Fibroblast of skin of left quadriceps (primary cell): ENCODE measurements at places on chromosomes 2 and 18.

DNA sequence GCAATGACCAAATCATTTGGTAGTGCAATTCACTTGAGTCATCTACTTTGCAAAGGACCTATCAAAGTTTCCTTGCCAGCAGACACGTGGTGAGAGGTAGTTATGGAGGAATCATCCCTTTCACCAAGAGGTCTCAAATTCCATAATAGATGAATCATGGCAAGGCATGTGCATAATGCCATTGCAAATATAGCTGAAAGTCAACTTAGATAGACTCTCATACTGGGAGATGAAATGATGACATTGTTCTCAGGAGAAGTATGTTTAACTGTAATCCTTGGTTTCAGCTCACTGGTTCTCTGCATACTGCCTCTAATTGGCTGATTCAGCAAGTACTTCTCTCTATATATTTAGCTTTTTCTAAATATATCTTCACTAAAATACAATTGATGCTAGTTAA, 57.2 kb downstream of the CALCRL start:
- peak; percentile 44 for DNase-seq

- DNase-seq = no peak
Observed at GRCh38 chr2:197244349-197244748, 66.2 kb downstream of the ANKRD44 start.

- peak; percentile 91 for DNase-seq
Observed at GRCh38 chr2:40434731-40435271, 17.1 kb downstream of the SLC8A1 start.

DNA sequence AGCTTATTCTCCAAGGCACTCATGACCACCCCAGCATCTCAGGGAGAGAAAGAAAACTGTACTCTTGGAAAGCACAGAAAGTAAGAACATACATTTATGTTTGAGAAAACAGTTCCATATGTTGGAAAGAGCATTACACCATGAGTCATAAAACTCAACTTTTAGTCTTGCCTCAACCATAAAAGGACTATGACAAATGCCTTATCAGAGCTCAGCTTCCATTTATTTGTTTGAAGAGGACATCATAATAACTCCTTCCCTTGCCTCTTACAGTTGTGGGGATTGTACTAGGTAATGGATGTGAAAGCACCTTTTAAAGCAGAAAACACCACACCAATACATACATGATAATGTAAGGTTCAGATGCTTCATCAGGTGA, 370.8 kb downstream of the LNPK start:
- peak; percentile 36 for DNase-seq

- no peak for DNase-seq
Observed at GRCh38 chr2:149221898-149222297, 108.5 kb upstream of the LYPD6 start.

- no peak for DNase-seq
Observed at GRCh38 chr2:223734346-223734745, 103.0 kb downstream of the AP1S3 start.

DNA sequence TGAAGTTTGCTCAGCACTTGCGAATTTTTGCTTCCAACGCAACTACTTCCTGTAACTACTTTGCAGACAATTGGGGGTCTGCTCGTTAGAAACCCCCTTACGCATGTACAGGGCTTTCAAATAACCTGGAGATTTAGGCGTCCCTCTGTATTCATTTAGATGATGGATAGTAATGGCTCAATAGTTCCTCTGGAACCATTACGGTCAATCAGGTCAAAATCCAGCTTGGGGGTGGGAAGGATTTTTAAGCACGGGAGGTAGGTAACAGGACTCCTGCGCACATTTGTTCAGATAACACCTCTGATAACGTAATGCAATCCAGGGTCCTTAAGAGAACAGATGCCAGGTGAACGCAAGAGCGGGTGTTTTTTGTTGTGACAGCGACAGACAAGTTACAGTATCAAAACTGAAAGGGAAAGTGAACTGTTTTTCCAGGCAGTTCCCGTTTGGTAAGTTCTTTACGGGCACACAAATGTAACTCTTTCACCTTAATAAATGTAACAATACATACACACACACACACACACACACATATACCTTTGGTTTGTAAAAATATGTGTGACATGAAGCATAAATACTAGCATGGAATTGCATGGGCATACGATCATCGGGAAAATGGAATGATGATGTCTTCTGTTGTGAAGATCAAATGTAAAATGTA, 3.8 kb upstream of the OSR1 start:
- DNase-seq = no peak

GRCh38 chr2:213868526-213868925, 542.3 kb upstream of the VWC2L start:
- no peak for DNase-seq

GRCh38 chr2:232351686-232352510, 26.7 kb upstream of the ALPP start:
- DNase-seq = no peak

DNA sequence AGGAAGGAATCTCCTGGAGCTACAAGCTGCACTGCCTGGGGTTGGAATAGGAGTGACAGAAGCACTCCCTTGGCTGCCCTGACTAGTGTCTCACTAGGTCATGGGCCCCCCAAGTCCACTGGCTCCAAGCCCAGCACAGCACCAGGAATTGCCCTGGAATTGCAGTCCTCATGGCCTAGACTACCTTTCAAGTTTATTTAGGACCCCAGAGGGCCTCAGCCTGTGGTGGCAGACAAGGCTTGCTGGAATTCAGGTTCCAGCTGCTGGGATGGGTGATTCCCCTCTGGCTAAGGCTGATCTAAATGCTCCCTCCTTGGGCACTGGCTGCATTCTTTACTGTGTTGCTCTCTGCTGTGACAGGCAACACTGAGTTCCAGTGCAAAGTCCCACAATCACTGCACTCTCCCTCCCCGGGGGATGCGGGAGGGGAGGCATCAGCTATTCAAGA, 14.0 kb downstream of the STRADB start:
- no peak for DNase-seq

DNA sequence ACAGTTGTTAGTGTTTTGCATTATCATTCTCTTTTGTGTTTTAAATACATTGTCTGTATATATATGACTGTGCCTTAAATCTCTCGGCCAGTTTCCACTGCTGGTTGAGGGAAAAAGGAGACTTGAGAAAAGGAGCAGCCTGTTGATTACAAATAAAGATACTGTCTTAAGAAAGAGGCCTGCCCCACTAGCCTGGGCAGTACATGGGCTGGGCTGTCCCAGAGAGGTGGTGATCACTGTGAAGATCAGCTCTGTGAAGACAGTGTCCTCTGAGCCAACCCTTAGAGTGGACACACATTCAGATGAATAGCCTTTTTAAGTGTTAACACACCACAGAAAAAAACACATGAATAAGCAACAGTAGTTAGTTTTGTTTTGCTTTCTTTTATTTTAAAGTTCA, 10.0 kb upstream of the OTX1 start:
- DNase-seq = no peak

DNA sequence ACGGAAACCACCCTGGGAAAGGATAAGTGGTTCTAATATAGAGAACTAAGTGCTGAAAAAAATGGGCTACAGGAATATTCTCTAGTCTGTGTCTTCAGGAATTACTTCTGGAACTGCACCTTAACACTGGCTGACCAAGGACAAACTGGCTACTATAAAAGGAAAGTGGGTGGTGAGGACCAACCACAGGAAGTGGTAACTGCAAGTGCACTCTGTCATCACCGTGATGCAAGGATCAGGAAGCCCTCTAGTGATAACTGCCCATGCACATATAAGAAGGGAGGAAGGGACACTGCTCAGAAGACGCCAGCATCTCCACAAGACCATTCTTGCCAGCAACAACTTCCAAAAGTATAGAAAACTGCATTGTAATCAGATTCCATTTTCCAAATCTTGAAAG, 424.4 kb upstream of the RGPD4 start:
- DNase-seq = no peak

GRCh38 chr2:88614497-88615157, 12.6 kb downstream of the EIF2AK3 start:
- DNase-seq = no peak

DNA sequence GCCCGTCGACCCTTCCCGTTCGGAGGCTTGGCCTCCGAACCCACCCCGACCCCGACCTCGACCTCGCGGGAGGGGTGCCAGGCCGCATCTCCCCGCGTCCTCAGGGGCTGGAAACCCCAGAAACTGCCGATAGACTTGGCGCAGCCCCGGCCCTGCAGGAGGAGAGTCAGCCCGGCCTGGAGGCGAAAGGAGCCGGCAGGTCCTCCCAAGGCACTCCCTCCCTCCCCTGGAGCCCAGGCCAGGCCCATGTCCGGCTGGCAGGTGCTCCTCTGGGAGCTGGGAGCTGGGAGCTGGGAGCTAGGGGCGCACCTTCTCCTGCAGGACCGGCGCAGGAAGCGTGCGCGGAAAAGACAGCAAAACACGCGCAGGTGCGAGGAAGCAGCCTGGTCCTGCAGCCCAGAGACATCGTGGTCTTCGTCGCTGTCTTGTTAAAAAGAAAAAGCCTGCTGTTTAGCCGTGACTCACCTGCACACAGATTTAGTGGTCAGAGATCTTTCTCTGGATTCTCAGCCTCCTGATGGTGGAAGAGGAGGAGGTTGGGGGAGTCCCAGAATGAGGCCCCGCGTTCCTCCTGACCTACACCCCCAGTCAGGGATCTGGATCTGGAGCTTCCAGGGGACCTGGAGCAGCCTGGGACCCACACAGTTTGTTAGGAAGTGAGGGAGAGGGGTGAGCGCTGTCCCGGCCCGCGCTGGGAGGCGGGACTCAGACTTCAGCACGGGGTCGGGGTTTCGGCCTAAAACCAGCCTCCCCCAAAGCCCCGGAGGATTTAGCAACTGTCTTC, 660 bp upstream of the MBP start:
- DNase-seq = no peak

- DNase-seq = no peak
Observed at GRCh38 chr18:49368876-49369440, 91.5 kb downstream of the DYM start.

DNA sequence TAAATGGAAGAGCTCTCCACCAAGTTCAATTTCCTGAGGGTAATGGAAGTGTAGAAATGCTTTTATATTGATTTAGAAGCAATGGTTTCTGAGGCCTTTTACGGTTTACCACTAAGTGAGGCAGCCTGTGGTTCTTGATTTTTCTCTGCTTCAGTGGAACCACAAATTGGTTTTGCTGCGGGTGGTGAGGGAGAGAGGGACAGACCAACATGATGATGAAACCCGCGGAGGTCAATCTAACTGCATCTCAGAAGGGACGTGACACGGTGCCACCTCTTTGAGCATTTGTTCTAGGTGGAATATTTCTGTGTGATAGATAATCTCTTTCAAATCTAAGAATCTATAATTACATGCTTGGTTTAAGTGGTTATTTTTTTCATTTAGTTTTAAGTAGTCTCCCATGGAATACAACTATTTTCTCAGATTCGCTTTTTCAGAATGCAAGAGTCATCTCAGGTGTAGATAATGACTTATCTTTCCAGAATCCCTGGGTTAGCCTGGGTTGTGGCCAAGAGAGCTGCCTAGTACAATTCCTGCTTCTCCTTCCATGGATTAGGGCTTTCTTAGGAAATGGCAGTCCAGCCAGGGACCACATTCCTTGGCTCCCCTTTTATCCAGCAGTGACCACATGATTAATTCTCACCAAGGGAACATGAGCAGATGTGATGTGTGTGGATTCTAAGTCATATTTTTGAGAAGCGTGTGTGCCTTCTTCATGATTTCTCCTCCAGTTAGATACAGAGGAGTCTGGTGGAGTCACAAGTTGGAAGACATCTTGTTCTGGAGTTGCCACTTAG, 52.5 kb downstream of the KCNE4 start:
- no peak for DNase-seq

GRCh38 chr2:231181860-231182512, 16.4 kb upstream of the ARMC9 start:
- no peak for DNase-seq

DNA sequence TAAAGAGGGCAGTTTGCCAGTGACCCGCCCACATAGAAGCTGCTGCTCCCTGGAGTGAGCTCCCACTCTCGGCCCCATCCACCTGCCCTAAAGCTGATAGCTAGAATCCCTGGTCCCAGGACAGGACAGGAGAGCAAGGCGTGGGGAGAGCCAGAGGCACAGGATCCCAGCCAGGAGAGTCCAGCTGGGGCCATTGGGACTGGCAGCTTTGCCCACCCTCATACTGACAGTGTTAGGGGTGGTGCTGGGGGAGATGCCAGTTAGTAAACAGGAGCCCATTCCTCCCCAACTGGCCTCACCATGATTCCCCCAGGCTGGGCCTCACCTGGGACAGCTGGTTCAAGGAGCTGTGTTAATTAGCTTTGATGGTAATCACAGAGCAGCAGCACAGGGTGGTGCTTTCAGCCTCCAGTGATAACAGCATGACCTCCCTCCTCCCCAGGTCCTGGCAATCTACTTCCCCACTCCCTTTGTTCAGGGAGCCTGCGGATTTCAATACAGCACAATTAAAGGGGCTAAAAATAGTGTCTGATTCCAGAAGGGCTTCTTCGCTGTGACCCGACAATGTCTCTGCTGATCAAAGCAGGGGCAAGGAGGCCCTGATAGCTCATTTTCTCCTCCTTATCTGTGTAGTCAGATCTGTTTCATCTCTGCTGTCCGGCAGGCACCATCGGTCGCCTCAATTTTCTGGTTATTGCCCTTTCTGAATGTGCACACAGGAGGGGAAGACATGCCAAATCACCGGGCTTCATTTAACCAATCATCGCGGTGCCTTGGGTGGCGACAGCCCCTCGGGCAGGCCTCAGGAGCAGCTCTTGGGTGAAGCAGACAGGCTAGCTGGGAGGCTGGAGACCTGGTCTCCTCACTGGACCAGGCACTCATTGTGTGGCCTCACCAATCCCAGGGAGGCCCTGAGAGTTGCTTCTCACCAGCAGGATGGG, 119.9 kb upstream of the TEX51 start:
- no peak for DNase-seq

DNA sequence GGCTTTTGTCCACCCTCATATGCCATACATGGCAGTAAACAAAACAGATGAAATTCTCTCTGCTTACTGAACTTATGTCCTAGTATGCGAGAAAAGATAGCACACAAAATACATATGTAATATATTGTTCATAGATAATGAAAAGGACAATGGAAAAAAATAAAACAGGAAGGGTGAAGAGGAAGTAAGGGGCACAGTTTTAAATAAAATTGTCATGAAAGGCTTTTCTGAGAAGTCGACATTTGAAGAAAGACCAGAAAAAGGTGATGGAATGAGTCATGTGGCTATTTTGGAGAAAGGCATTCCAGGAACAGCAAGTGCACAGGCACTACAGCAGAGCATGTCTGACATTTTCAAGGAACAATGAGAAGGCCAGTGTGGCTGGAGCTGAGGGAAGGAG, 56.4 kb downstream of the KCNH7 start:
- DNase-seq = no peak

- DNase-seq = no peak
Observed at GRCh38 chr2:61471905-61472805, 1.3 kb upstream of the USP34 start.

- DNase-seq = peak; percentile 96
Observed at GRCh38 chr2:46334389-46335271, 37.4 kb downstream of the EPAS1 start.

GRCh38 chr2:56325661-56326345, 142.0 kb downstream of the CCDC85A start:
- DNase-seq = no peak
